ENCODE measurements at places on chromosomes 3 and 15. TPM values are rescaled to one million over a fixed set of nuclear protein-coding genes. Genes with fewer than 3 reads are reported as not detected.
A peak's percentile ranks its signal among the peaks of the same experiment; 100 is the strongest.

DNA sequence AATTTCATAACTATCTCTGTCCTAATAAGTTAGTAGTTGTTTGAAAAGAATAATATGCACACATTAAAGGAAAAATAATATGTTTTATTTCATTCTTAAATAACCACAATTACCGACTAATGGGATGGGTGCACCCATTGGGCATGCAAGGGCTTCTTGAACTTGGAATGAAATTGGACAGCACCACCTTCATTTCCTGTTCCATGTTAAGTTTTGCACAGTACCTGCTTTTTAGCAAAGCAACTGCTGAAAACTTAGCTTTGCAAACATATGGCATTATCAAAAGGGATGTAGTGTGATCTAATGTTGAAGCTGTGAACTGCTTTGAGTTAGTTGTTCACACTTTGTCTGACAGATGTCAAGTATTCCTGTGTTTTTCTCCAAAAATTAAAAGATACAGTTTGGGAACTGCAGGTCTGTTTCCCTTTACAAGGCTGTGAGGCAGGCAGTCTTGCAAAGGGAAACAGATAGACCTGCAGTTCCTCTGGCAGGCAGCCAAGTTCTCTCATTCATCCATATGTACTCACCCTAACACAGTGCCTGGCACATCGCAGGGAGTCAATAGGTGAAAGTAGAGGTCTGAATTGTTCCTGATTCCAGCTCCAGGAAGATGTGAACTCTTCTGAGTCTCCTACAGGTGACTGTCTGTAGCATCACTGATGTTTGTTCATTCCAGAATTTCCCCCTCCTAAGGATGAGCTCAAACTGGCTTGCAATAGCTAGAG is 64.3 kb upstream of the GOLGA8B start:
- no peaks in the 10 kb centered on the region for H3K27me3 ChIP-seq
- H3K36me3 ChIP-seq: no peaks in the 10 kb centered on the region
- no peaks in the 10 kb centered on the region for H3K4me1 ChIP-seq
- no peak overlapping the region for H3K4me3 ChIP-seq
- no peak overlapping the region for H3K27ac ChIP-seq

DNA sequence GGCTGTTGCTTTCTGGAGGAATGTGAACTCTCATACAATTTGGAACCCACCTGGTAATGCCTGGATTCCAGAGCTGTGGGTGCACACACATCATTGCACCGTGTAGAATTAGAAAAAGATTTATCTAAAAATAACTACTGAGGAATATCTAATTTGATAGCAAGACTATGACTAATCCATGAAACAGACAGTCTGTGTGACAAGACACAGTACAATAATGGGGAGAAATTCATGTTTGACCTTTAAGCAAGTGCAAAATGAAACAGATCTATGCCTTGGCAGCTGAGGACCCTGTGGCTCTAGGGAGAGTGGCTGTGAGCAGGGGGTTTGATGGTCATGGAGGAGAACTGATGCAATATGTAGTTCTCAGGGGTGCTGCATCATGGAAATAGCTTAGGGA is 7.9 kb upstream of the DOCK3 start:
- no peak overlapping the region for H3K4me3 ChIP-seq
- H3K4me1 ChIP-seq: no peaks in the 10 kb centered on the region
- DNase-seq: no peak
- no peaks in the 10 kb centered on the region for H3K36me3 ChIP-seq
- H3K27me3 ChIP-seq: peaks cover 12% of the 10 kb centered on the region

DNA sequence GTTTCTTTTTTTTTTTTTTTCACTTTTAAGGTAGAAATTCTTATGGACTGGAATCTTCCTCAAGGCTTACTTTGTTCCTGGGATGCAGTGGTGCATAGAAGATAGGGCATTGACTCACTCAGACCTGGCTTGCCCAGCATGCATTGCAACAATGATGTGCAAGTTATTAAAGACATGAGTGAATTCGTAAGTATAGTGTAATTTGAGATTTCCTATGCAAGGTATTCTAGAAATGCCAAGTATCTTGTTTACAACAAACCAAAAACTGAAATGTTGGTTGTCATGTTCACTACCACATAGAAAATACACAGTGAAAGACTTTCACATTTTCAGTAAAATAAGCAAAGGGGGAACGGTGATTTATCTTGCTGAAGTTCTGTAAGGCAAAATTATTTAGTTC is 56.5 kb upstream of the FNDC3B start:
- no peak overlapping the region for H3K27ac ChIP-seq
- H3K36me3 ChIP-seq: no peaks in the 10 kb centered on the region
- no peaks in the 10 kb centered on the region for H3K27me3 ChIP-seq
- no peak overlapping the region for H3K4me3 ChIP-seq

DNA sequence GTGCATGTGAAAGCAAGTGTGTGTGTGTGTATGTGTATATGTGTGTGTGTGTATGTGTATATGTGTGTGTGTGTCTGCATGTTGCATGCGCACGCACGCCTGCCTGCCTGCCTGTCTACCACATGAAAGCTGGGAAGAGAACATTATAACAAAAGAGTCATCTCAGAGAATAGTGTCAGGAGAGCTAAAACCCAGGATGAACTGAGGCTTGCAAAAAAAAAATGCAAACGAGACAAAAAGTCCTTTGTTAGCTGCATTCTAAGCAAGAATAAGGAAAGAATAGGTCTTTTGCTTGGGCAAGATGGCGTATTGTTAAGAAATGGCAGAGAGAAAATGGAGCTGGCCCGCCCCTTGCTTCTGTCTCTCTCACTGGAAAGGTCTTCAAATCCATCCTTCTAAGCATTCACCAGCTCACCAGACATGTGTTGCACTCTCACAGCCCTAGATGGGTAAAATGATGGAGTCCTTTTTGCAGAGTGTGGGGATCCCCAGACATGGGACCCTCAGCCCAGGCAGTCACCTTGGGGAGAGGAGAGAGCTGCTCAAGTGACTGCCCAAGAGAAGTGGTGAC is 16.4 kb downstream of the WNT7A start:
- no peak for DNase-seq
- peak overlapping the region; percentile 83 for H3K27ac ChIP-seq
- peaks cover 18% of the 10 kb centered on the region for H3K27me3 ChIP-seq
- H3K36me3 ChIP-seq: no peaks in the 10 kb centered on the region
- no peak overlapping the region for H3K4me3 ChIP-seq

DNA sequence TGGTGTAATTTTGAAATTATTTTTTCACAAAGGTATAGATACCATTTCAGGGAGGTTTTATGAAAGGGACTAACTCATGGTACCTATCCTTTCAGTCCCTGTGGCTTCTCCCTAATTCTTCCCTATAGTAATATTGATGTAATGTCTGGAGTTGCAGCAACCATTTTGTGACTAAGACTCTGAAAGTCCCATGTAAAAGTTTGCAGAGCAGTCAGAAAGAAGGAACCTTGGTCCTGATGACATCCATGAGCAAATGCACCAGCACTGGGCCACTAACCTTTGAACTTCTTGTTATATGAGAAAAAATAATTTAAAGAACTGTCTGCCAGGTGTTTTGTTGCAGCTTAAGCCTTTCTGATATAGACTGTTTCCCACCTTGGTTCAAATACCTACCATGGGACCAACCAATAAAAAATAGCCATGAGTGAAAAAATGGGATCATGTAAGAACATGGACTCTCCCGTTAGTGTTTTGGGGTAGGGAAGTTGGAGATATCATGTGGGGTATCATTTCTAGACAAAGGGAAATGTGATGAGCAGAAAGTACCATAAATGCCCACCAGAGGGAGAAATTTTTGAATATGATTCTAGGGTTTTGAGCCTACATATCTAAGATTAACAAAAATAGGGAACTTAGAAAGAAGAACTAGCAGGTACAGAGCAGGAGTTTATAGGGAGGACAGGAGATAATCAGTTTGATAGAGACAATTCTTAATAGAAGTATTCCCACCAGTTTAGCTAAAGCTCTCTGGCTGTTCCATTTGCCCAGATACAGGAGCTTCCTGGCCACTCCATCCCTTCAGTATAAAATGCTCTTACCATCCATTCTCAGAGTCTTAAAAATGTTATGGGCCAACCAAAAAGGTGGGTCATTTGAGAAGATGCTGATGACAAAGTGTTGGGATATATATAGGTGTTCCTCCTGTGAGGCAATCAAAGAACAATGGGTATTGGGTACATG is 3.4 kb upstream of the CPOX start:
- no peaks in the 10 kb centered on the region for H3K4me1 ChIP-seq
- H3K4me3 ChIP-seq: no peak overlapping the region
- H3K36me3 ChIP-seq: no peaks in the 10 kb centered on the region
- no peaks in the 10 kb centered on the region for H3K27me3 ChIP-seq
- H3K27ac ChIP-seq: no peak overlapping the region

- H3K4me3 ChIP-seq: no peak overlapping the region
- no peaks in the 10 kb centered on the region for H3K27me3 ChIP-seq
- peaks cover 19% of the 10 kb centered on the region for H3K36me3 ChIP-seq
Observed at GRCh38 chr3:146125951-146126350, 35.0 kb downstream of the PLOD2 start.

DNA sequence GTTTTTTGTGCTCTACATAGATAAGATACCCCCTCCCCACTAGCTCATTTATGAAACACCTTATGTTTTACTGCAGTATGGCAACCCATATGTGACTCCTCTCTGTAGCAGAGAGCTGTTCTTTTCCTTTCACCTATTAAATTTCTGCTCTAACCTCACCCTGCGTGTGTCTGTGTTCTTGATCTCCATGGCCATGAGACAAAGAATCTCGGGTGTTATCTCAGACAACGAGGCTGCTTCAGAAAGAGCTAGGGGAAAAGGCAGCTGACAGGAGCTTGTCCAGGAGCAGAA is 18.0 kb downstream of the CCR8 start:
- H3K4me1 ChIP-seq: no peaks in the 10 kb centered on the region
- H3K27me3 ChIP-seq: no peaks in the 10 kb centered on the region
- H3K27ac ChIP-seq: no peak overlapping the region
- no peak overlapping the region for H3K4me3 ChIP-seq
- no peak for DNase-seq
- no peaks in the 10 kb centered on the region for H3K36me3 ChIP-seq

GOLGA8R gene
- 1.7 TPM for total RNA-seq

GRCh38 chr3:111617912-111618601 is 22.9 kb upstream of the ZBED2 start:
- no peaks in the 10 kb centered on the region for H3K36me3 ChIP-seq
- H3K27ac ChIP-seq: no peak overlapping the region
- no peak for DNase-seq
- H3K27me3 ChIP-seq: no peaks in the 10 kb centered on the region
- H3K4me1 ChIP-seq: peaks cover 2% of the 10 kb centered on the region

GRCh38 chr15:75596703-75597345 is 17.7 kb upstream of the PTPN9 start:
- peaks cover 57% of the 10 kb centered on the region for H3K36me3 ChIP-seq
- H3K4me3 ChIP-seq: no peak overlapping the region
- DNase-seq: no peak

PCOLCE2 gene
- 18.0 TPM for total RNA-seq

DNA sequence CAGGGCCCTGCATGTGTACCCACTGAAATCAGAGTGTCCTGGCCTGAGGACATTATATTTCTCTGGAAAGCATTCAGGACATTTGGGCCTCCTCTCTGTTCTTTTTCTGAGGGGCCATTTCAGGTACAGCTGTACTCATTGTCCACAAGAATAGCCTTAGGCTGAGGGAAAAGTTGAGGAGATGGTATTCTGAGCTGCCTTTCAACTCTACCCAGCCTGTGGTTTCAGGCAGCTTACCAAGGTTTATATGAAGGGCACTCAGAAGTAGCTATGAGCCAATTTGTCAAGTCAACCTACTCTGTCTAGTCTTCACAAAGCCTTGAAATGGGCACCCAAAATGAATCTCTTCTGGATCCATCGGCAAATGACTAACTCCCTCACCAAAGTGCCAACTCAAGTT is 9.4 kb downstream of the ATP13A4 start:
- H3K27me3 ChIP-seq: no peaks in the 10 kb centered on the region
- no peak overlapping the region for H3K4me3 ChIP-seq

HRG gene
- total RNA-seq: not detected

MYH15 gene
- total RNA-seq: 0.15 TPM

ZNF662 gene
- total RNA-seq: 1.3 TPM

DNA sequence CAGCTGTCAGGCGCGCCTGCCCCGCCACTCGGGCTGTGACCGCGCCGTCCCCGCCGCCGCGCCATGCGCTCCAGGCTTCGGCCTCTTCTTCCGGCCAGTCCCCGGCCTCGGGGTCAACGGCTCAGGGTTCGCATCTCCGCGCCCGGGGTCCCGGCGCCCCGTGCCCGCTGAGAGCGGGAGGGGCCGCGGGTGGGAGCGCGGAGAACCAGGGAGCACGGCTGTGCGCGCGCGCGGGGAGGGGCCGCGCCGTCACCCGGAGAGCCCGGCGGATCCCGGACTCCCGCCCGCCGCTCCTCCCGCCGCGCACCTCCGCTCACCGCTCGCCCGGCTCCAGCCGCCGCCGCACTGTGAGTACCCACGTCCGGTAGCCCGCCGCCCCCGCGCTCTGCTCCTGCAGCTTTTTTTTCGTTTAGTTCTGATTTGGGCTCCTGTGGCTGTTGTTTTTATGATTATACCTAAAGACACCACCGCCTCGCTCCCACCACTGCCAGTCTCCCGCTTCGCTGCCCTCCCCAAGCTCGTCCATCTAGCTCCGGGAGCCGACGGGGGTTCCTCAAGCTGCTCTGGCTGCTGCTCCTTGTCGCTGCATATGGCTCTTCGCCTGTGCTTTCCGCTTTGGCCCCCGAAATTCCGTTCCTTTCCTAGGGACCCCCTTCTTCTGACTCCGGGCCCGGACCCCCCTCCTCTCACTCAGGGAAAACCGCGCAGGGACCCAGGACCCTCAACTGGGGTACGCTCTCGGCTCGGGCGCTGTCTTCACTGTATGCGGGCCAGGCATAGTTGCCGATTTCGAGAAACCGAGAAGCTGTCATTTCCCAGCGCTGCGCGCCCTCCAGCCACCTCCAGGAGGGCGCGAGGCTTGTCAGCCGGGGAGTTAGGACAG is 1.8 kb upstream of the SKOR1 start:
- H3K4me1 ChIP-seq: peaks cover 8% of the 10 kb centered on the region
- peaks cover 99% of the 10 kb centered on the region for H3K27me3 ChIP-seq
- peak; percentile 65 for DNase-seq
- H3K4me3 ChIP-seq: no peak overlapping the region
- H3K36me3 ChIP-seq: no peaks in the 10 kb centered on the region

GRCh38 chr15:65054333-65055200 is 9.4 kb downstream of the SLC51B start:
- no peak overlapping the region for H3K4me3 ChIP-seq
- no peaks in the 10 kb centered on the region for H3K4me1 ChIP-seq
- H3K27ac ChIP-seq: no peak overlapping the region
- no peaks in the 10 kb centered on the region for H3K27me3 ChIP-seq
- H3K36me3 ChIP-seq: peaks cover 59% of the 10 kb centered on the region
- DNase-seq: peak; percentile 94

GRCh38 chr15:23854203-23854911 is 167.3 kb upstream of the NDN start:
- H3K27me3 ChIP-seq: no peaks in the 10 kb centered on the region
- H3K36me3 ChIP-seq: no peaks in the 10 kb centered on the region
- DNase-seq: peak; percentile 55
- no peak overlapping the region for H3K27ac ChIP-seq
- no peaks in the 10 kb centered on the region for H3K4me1 ChIP-seq

- H3K4me3 ChIP-seq: no peak overlapping the region
- no peaks in the 10 kb centered on the region for H3K36me3 ChIP-seq
- no peaks in the 10 kb centered on the region for H3K27me3 ChIP-seq
- H3K4me1 ChIP-seq: no peaks in the 10 kb centered on the region
Observed at GRCh38 chr3:122687298-122687697, 6.7 kb downstream of the PARP14 start.

- no peaks in the 10 kb centered on the region for H3K27me3 ChIP-seq
- H3K36me3 ChIP-seq: peaks cover 39% of the 10 kb centered on the region
- H3K4me1 ChIP-seq: no peaks in the 10 kb centered on the region
- no peak overlapping the region for H3K27ac ChIP-seq
- DNase-seq: no peak
- H3K4me3 ChIP-seq: no peak overlapping the region
Observed at GRCh38 chr3:125231895-125232294, 19.3 kb upstream of the SLC12A8 start.

UCN2 gene
- 0.33 TPM for total RNA-seq

STAC gene
- 0.59 TPM for total RNA-seq

TTLL13 gene
- total RNA-seq: not detected

Data from endodermal cell (in vitro differentiated cells).